ENCODE measurements at places on chromosomes 6 and 20. TPM values are rescaled to one million over a fixed set of nuclear protein-coding genes. Genes with fewer than 3 reads are reported as not detected.

DNA sequence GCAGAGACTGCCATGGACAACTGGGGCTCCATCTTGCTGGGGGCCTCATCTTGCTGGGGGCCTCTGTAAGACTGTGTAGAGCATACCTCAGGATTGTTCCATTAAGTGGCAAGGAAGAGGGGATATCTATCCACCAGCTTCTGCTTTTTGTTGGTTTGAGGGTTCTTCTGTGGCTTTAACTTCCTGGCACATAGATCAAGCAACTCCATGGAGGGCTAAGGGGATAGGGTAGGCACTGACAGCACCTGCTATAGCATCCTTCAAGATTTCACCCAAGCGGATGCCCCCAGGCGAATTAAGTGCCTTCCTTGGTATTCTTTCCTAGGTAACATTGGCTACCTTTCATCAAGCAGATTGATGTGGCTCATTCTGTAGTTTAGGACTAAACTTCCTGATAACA, 3.8 kb upstream of the LRRN4 start:
- no peak for DNase-seq

DNA sequence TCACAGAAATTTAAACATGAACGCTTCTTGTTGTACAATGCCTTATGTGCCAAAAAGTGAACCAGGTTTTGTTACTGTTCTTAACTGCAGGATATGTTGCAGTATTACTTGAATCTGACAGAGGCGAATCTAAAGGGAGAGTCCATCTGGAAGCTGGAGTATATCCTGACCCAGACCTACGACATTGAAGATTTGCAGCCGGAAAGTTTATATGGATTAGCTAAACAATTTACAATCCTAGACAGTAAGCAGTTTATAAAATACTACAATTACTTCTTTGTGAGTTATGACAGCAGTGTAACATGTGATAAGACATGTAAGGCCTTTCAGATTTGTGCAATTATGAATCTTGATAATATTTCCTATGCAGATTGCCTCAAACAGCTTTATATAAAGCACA, 19.9 kb downstream of the SMPDL3A start:
- no peak for DNase-seq

DNA sequence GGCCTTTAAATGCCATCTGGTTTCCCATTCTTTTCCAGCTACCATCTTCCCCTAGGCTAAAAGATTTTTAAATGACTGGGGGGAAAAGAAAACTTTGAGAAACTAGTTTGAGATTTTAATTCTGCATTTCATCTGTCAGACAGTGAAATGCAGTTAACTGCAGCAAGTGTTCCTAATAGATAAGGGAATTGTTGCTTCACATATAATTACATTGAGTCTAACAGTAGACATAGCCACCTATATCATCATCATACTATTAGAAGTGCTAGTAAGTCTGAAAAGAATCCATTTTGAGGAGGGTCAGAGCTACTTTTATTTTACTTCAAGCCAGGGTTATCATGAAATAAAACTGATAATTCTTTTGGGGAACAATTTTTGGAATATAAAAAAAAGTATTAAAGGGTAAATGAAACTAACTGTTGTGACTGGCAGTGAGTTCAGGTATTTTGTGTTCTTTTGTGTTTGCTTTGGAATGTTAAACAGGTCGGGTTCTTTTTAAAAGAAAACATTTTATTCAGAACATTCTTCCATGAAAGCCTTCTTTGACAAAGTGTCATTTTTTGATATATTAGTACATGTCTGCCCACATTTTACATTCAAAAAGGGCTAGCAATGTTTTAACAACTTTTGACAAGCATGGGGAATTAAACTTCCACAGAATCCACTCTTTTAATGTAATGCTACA, 170.1 kb downstream of the HS3ST5 start:
- no peak for DNase-seq

- DNase-seq: no peak
Observed at GRCh38 chr6:3789018-3789895, 37.7 kb upstream of the PXDC1 start.

SMOC2 gene
- 10.6 TPM for total RNA-seq

SEL1L2 gene
- not detected for total RNA-seq

GRCh38 chr6:169416249-169416648, 162.6 kb upstream of the THBS2 start:
- DNase-seq: no peak

DNA sequence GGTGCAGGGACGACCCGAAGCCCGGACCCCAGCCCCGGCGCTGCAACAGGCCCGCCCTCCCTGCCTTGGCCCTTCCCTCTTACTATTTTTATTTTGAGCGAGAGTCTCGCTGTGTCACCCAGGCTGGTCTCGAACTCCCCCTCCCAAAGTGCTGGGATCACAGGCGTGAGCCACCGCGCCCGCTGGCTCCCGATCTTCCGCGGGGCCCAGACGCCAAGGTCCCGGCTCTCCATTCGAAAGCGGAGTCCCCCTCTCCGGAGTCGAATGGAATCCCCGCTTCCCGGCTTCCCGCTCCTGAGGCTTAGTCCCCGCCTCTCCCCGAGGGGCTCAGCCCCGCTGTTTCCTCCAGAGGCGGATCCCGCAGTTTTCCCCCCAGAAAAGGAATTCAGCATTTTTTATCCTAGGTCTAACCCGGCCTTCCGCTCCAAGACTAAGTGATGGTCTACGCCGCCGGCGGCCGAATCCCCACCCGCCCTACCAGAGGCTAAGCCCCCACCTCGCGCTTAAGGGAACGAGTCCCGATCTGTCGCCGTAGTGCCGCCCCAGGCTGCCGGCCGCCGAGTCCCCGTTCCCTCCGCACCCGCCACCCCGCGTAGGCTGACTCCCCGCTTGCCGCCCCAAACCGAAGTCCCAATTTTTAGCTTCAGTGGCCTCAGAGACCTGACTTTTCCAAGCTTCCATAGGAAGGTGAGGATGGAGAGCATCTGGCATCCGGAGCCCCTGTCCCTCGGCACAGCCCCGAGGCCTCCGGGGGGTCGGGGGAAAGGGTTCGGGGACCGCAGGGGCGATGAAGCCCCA, 11.5 kb upstream of the TMC2 start:
- peak; percentile 95 for DNase-seq

PRR18 gene
- 0.29 TPM for total RNA-seq

DNA sequence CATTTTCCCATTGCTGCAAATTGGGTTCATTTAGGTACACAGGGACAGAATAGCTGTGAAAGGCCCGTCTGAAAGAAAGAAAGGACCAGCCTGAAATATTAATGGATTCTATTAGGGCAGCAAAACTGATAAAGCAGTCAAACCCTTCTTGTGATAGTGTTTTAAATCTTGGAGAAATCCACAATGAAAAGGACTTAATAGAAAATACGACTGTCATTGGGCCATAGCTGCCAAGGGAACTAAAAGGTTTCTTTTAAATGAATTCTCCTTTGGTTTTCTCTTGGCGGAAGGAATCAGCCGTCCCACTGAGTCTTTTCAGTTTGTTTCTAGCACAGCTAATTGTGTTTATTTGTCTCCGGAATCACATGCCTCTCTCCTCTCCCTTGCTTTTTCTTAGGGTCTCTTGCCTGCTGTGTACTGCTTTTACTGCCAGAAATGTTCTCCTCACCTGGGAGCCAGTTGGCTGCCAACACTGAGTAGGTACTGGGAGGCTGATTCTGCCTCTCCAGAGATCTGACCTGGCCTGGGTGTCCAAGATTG, 11.3 kb downstream of the PAQR8 start:
- DNase-seq: no peak

UNC5CL gene
- total RNA-seq: under 0.01 TPM

PNPLA1 gene
- not detected for total RNA-seq

MUC22 gene
- not detected for total RNA-seq

DNA sequence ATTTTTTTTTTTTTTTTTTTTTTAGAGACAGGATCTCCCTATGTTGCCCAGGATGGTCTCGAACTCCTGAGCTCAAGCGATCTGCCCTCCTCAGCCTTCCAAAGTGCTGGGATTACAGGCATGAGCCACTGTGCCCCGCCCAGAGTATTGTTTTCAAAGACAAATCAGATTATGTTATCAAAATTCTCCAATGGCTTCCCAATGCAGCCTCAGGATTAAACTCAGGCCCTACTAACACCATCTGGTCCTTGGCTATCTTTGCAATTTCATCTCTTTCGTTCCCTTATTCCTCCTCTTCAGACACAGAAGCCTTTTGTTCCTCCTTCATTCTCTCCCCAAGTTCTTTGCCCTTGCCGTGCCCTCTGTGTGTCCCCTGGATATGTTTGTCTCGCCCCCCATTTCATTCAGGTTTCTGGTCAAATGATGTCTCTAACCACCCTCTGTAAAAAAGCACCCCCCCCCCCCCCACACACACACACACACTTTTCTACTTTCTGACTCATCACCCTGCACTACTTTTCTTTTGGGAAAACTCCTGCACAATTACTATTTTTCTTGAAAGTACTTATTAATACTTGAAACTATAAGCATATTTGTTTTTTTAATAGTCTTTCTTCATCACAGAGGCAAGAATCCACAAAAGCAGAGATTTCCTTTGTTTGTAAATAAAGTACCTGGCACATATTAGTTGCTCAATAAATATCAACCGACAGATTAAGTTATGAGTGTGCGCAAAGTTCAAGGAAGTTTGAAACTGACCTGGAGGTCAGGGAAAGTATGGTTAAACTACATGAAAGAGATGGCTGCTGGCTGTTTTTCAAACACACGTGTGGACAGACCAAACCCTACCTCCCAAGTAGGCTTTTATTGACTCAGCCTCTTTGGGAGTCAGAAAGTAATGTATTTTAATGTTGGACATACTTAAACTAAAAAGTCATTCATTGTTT, 16.7 kb downstream of the BTN1A1 start:
- DNase-seq: no peak

GRCh38 chr6:44269178-44269920, 901 bp upstream of the TMEM151B start:
- peak; percentile 82 for DNase-seq

GRCh38 chr6:11542863-11543262, 5.3 kb downstream of the TMEM170B start:
- no peak for DNase-seq

NKX2-4 gene
- not detected for total RNA-seq

FAM83B gene
- under 0.01 TPM for total RNA-seq

DNA sequence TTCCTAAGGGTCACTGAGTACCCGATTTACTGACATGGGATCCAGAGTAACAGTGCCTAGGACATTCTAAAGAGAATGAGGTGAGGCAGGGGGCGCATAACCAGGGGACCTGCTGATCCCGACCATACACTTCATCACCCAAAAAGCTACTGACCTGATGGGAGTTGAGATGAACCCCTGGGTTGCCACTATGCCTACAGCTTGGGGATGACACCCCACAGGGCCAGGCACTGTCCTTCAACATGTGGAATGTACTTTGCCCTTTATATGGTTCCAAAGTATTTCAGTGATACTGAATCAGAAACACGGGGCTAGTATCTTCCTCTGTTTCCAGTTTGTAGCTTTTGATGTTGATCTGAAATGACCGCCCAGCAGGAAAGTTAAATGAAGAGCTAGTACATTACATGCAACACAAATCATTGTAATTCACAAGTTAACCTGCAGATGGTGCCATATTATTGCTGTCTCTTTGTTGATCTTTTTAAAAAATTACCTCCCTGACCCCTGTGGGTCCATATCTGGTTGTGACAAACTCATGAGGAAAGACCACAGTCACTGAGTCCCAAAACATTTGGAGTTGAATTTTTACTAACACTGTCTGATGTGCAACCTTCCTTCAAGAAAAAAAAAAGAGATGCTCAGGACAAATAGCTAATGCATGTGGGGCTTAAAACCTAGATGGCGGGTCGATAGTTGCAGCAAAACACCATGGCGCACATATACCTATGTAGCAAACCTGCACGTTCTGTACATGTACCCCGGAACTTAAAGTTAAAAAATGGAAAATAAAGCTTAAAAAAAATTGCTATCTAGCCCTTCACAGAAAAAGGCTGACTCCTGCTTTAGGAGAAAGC, 42.7 kb upstream of the GCNT2 start:
- no peak for DNase-seq

- no peak for DNase-seq
Observed at GRCh38 chr6:45872827-45873365, 142.8 kb downstream of the CLIC5 start.

GRCh38 chr20:46814366-46815232, 80.0 kb upstream of the EYA2 start:
- peak; percentile 99 for DNase-seq

GRCh38 chr20:50744143-50744792, 12.9 kb downstream of the PARD6B start:
- DNase-seq: peak; percentile 93

GRCh38 chr6:71181565-71181964, 107.0 kb upstream of the OGFRL1 start:
- DNase-seq: peak; percentile 45

RCAN2 gene
- total RNA-seq: 15.6 TPM

DNA sequence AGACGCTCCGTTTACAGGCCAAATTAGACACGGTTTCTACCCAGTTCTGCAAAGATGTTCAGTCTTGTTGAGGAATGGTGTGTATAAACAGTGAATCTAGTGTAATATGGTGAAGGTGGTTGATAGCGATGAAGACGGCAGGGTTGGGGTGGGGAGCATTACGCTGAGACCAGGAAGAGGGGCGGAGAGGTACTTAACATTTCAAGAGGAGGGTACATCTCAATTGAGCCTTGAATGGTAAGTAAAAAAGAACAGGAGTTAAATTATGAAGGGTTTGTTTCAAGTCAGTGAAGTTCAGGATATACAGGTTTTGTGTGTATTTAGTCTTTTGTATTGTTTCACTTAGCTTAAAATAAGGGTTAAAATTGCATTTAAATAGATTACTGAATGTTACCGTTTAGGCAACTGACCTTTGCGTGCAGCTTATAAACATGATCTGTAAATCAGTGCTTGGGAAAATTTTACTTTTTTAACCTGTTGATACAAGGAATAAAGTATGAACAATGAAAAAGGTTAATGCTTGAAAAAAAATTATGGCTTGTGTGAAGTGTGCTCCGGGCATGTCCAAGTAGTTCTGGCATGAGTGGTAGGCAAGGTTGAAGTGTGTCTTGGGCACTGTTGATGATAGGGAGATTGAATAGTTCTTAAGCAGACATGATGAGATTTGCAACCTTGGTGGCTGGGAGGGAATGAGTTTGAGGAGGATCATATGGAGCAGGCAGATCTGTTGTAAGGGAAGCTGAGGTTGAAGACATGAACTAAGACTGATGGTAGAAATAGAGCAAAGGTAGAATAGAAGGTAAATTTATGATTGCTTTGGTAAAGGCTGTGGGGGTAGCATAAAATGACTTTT, 842 bp downstream of the POLR1C start:
- no peak for DNase-seq

DNA sequence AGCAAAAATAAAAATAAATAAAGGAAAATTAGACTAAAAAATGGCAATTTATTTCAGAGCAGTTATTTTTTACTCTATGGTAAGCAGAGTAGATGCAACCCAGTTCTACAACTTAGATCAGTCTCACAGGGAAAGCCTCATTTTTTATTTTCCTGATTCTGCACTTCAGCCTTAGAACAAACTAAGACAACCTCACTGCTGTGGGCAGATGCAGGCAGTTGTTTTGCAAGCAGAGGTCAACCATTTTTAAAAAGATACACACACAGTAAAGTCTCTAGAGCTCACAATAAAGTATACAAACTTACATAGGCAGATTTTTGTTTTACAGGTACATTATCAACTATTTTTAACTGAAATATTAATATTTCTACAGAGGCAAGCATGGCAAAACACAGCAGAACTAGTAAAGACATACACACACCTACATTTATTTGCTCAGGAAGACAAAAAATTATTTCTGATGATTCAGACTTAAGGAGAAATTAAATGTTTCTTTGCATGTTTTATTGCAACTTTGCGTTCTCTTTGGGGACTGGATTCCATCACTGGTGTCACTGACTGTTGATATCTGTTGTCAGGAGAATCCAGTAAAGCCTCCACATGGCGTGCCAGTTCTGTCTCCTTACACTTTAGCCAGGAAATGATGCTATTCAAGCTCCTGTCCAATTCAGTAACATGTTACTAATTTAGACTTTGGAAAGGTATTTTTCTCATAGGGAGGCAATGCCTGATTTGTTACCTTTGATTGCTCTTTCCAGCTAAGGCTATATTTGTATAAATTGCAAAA, 102.7 kb downstream of the TRDN start:
- DNase-seq: no peak
